Mesothelial cell of epicardium (in vitro differentiated cells): ENCODE measurements at places on chromosomes 3 and 15.

GRCh38 chr3:46990573-46991374 is 11.3 kb downstream of the NBEAL2 start:
- H3K27ac ChIP-seq: no peak overlapping the region
- H3K27me3 ChIP-seq: no peaks in the 10 kb centered on the region
- no peak overlapping the region for H3K4me3 ChIP-seq
- peaks cover 14% of the 10 kb centered on the region for H3K4me1 ChIP-seq
- peaks cover 6% of the 10 kb centered on the region for H3K36me3 ChIP-seq

DNA sequence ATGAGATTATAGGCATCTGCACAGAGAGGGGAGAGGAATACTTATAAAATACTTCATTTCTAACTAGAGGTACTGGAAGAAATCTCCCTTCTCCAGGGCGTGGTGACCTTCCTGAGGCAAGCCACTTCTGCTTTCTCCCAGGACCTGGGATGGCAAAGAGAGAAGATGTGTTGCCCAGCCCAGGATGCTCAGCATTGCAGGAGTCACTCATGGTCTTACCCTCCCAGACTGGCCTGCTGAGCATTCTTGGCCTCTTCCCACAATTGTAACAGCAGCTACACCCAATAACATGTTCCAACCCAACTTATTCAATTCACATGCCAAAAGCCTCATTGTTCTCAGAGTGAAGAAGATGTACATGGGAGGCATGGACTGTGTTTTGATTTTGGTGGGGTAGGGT is 37.9 kb downstream of the IL20RB start:
- H3K4me1 ChIP-seq: peaks cover 3% of the 10 kb centered on the region
- no peak overlapping the region for H3K4me3 ChIP-seq
- H3K27me3 ChIP-seq: no peaks in the 10 kb centered on the region
- no peaks in the 10 kb centered on the region for H3K36me3 ChIP-seq
- DNase-seq: no peak
- H3K27ac ChIP-seq: no peak overlapping the region

DNA sequence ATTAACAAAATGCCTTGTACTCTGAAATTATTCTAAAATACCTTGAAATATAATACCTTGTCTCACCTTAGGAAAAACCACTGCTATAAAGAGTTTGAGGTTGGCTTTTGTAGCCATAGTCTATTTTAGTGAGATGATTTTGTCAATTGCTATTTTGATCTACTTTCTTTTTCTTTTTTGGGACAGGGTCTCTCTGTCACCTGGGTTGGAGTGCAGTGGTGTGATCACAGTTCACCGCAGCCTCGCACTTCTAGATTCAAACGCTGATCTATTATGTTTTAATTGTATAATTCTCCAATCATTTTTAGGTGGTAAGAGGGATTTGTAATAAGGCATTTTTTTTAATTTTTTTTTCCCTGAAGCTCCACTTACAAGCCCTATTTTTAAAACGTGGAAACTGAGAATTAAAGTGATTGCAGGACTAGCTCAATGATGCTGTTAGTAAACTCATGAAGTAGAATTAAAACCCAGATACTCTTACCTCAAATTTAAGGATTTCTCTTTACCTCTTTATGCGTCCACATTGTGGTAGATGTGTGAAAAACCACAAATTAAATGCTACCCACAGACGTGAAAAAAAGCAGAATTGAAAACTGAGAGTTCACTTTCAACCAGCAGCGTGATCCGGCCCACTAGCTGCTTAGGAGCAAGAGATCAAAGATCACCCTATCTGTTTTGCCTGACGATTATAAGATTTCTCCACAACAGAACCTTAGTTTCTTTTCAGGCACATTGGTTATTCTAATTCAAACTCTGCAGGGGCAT is 384.2 kb downstream of the CGGBP1 start:
- DNase-seq: no peak
- peaks cover 11% of the 10 kb centered on the region for H3K4me1 ChIP-seq
- H3K36me3 ChIP-seq: no peaks in the 10 kb centered on the region
- no peaks in the 10 kb centered on the region for H3K27me3 ChIP-seq
- no peak overlapping the region for H3K27ac ChIP-seq
- no peak overlapping the region for H3K4me3 ChIP-seq

- peaks cover 33% of the 10 kb centered on the region for H3K36me3 ChIP-seq
- no peak for DNase-seq
- no peaks in the 10 kb centered on the region for H3K27me3 ChIP-seq
- H3K4me1 ChIP-seq: peaks cover 15% of the 10 kb centered on the region
- H3K4me3 ChIP-seq: no peak overlapping the region
- H3K27ac ChIP-seq: no peak overlapping the region
These were observed 52.6 kb downstream of the CCK start for GRCh38 chr3:42213417-42213816.
